M059J (cell line): ENCODE measurements at places on chromosomes 3 and 15.
A peak's percentile ranks its signal among the peaks of the same experiment; 100 is the strongest.

DNA sequence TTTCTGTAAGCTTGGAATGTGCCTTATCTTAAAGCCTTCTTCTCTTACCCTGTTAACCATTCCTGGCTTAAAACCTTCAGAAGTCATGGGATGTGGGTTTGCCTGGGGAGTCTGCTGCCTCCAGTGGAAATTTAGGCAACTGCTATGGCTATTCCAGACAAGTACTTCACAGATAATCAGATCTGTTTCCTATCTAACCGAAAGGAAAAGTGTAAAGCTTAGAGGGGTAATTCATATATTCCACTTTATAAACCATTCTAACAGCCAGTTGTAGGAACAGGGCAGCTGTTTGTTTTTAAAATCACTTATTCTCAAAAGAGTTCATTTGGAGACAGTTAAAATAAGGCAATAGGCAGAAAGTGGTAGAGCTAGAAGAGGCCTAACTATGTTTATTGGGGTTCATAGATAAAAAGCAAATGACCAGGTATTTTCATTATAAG, 219.9 kb downstream of the TCF12 start:
- peak; percentile 50 for DNase-seq

DNA sequence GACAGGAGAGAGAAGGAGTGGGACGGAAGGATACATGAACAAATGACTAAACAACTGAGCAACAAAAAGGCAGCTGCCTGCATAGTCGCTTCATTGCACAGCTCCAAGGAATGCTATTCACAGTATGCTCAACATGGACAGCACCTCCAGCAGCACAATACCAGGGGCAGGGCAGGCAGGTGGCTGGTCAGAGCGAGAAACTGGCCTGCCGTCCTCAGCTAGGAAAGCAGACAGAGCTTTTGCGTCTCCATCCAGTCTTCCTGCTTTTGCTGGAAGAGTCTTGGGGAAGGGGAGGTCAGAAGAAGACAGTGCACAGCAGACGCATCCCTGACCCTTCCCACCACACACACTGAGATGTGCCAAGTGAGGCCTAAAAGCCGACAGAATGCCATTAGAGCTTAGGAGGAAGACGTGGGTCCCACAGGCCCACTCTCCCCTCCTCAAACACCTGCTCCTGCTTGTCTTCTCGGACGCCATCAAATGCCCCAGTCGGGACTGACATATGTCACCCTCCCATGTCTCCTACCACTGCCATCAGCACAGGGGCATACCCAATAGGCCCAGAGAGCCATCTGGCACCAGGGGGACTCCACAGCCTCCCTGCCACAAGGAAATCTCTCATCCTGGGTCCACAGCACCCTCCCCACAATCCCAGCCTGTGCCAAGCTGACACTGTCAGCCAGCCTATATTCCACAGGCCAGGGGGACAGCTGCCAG, 3.9 kb downstream of the RAB6B start:
- DNase-seq, result no peak

DNA sequence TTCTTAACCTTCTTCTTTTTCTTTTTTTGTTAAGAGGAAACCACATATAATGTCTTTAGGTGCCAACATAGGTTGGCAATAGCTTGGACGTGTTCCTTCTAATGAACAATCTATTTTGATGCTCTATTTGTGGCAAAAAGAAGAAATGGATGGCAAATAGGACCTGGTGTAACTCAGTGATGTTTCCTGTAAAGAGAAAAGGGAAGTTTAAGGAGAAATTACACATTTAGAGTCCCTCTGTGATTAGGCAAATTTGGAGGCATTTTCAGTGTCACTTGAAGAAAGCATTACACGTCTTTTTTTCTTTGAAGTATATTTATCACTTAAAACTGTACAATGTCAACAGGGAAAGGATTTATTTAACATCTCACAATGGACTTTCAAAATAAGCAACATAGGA, 327.1 kb downstream of the ZIC1 start:
- no peak for DNase-seq

DNA sequence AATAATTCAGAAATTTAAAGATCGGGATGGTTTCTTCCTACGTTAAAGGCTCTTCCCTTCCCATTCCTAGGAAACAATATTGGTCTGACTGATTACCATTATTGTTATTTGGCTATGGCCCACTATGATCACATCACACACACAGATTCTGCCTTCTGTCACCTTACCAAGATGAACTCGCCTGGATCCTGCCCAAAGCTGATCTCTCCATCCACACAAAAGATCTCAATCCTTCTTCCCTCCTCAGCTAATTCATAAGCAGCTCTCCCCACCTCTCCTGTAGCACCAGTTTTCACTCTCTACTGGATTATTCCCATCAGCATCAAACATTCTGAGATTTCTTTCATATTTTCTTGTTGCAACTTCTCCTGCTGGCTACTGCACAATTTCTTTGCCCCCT, 25.0 kb downstream of the PLCL2 start:
- no peak for DNase-seq

- DNase-seq, result no peak
Observed at GRCh38 chr3:73557986-73558726, 66.6 kb downstream of the PDZRN3 start.
